HuH-7.5 (cell line): ENCODE measurements at places on chromosomes 4 and X.

- DNase-seq = no peak
Measured at GRCh38 chr4:4302001-4302400, 11.9 kb downstream of the ZBTB49 start.

DNA sequence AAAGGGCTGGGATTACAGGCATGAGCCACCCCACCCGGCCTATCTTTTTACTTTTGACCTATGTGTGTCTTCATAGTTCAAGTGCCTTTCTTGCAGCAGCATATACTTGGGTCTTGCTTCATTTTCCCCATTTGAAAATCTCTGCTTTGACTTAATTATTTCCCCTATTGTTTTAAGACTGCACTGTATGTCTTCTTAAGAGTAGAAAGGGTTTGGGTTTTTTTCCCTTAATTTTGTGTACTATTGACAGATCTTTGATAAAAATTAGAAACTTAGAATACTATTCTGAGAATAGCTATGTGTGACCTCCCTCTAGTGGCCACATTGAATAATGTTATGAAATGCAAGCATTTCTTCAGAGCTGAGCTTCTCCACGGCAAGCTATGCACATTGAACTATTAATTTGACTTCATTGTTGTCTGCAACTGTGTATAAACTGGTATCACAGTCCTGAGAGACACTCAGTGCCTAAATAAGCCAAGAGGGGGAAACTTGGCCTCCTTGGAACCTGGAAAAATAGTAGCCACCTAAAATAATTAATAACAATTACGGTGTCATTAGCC is 8.7 kb upstream of the SLC25A4 start:
- DNase-seq = peak; percentile 22

- no peak for DNase-seq
Measured at GRCh38 chr4:100189820-100190642, at the start of gene DDIT4L. Gene DDIT4L (minus strand): TSS chr4:100190468. CDS start chr4:100189983, 485 bp downstream.

DNA sequence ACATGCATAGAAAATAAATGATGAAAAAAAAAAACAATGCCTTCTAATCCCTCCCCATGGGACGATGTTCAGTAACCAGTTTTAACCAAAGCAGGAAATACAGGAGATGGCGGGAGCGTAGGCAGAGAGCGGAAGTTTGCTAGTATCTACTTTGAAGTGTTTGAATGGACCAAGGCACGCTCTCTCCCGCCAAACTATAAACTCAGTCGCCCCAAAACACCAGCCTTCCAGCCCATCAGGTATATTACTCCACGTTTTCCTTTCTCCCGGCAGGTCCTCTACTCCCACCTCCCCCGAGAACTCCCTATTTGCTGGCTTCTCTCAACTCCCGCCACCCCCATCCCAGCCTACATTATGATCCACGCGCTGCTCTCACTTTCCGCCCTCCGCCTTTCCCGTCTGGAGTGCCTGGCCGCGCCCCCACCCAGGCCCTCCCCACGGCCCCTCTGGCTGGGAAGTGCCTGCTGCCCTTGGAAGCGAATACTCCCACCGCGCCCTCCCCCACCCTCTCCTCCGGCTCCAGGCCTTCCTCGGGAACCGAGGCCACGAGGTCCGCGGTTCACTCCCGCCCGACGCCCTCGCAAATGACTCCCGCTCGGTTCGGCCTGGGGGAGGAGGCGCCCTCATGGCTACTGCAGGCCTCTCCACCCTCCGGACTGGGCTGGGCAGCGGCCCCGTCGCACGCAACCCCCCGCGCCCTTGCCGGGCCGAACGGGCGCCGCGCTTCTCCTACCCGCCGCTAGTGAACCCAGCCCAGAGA is 723 bp downstream of the DHX15 start:
- DNase-seq = peak; percentile 64

DNA sequence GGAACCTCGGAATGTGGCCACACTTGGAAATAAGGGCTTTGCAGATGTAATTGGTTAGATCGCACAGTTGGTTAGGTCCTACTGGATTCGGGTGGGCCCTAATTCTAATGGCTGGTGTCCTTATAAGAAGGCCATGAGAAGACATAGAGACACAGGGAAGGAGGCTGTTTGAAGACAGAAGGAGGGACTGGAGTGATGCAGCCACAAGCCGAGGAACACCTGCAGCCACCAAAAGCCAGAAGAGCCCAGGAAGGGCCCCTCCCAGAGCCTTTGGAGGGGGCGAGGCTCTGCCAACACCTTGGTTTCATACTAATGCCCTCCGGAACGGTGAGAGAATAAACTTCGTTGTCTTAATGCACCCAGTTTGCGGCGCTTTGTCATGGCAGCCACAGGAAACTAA is 47.0 kb downstream of the EVC start:
- no peak for DNase-seq

GRCh38 chr4:5749568-5749967 is 38.6 kb downstream of the EVC start:
- DNase-seq = no peak

DNA sequence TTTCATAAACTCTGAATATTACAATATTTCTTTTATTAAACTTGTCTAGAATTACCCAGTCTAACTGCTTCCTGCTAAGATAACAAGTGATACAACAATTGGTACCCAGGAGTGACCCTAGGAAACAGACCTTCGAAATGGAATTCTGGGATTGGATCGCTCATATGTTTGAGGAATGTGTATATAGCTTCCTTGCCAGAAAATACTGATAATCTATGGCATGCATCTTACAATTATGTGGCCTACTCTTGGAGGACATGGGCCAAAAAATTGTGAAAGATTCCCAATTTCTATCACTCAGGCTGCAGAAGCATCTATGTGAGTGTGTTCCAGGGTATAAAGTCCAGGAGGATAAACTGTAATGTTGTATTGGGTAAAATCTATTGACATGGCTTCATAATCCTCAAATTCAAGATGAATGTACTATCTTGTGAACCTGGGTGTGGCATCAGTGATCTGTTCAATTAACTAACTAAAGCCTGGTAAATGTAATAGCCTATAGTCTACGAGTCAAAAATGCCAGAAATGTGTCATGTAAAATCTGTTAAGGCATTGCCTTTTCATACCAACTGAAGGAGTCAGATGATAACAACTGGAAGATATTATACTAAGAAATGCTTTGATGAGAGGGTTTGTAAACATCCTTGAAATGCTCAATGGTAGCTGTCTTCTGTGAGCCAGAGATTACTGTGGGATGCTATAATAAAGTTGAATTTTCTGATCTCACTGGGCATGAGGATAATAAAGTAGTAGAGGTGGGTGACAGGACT is 1499.3 kb downstream of the PCDH7 start:
- no peak for DNase-seq

DNA sequence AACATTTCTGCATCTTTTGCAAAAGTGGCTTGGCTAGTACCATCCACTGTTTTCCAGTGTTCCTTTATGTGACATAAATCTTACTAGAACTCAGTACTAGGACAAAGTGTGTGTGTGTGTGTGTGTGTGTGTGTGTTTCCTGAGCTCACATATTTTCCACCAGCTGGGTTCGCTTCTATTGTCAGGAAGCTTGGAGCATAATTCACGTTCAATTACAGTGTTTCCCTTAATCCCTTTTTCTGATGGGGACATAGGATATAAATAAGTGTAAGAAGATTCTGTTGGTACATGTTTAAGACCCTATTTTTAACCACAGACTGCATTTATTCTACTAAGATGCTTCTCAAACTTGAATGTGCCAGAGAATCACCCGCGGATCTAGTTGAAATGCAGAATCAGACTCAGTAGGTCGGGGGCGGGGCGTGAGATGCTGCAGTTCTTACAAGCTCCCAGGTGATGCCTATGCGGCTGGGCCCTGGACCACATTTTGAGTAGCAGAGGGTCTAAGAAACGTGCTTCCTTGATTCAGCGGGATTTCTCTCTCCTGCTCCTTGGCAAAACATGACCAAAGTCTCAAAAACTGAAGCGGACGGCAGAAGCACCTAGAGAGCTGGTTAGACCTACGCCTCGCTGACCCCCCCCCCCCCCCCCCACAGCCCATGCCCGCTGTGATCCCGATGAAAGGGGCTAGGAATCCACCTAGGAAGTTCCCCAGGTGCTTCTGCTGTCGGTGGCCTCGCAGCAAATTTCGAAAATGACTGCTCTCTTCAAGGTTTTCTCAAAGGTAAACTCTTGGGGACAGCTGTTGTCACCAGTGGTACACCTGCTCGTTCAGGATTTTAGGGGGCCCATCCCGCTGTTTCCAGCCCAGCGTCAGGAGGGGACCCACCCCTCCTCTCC is 797 bp downstream of the CD99L2 start:
- DNase-seq = no peak

GRCh38 chr4:169485791-169486742 is 126.3 kb downstream of the NEK1 start:
- peak; percentile 16 for DNase-seq

DNA sequence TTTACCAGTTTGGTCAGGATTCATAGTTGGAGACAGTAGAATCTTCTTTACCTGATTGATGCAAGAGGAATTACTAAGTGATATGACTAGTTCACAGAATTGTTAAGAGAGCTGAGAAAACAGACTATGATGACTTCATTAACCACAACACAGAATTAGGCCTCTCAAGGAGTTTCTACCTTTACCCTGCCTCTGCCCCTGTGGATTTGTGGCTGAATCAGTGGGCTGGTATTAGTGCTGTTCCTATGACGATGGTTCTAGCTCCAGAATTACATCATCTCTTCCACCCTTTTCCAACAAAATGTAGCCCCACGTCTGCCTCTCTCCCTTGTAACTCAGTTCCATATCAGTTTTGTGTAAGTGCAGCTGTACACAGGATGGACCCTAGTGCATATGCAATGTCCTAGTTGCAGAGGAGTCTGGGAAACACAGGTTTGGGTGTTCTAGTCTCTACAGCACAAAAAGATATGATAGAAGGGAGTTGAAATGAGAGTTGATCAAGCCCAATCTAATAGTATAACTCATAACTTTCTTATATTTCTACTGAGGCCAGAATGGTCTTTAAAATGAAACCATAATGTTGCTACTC is 99.3 kb downstream of the ANXA5 start:
- DNase-seq = no peak

- DNase-seq = no peak
Measured at GRCh38 chr4:20137176-20137575, 114.5 kb upstream of the SLIT2 start.

- no peak for DNase-seq
Measured at GRCh38 chr4:6889736-6890324, 19.8 kb upstream of the TBC1D14 start.

- DNase-seq = no peak
Measured at GRCh38 chr4:83217721-83218522, 66.7 kb downstream of the COQ2 start.

GRCh38 chr4:41181037-41181436 is 33.3 kb downstream of the APBB2 start:
- no peak for DNase-seq

- no peak for DNase-seq
Measured at GRCh38 chrX:56763556-56764152, 34.6 kb downstream of the NBDY start.

- DNase-seq = no peak
Measured at GRCh38 chr4:110793381-110793801, 170.5 kb upstream of the PITX2 start.

DNA sequence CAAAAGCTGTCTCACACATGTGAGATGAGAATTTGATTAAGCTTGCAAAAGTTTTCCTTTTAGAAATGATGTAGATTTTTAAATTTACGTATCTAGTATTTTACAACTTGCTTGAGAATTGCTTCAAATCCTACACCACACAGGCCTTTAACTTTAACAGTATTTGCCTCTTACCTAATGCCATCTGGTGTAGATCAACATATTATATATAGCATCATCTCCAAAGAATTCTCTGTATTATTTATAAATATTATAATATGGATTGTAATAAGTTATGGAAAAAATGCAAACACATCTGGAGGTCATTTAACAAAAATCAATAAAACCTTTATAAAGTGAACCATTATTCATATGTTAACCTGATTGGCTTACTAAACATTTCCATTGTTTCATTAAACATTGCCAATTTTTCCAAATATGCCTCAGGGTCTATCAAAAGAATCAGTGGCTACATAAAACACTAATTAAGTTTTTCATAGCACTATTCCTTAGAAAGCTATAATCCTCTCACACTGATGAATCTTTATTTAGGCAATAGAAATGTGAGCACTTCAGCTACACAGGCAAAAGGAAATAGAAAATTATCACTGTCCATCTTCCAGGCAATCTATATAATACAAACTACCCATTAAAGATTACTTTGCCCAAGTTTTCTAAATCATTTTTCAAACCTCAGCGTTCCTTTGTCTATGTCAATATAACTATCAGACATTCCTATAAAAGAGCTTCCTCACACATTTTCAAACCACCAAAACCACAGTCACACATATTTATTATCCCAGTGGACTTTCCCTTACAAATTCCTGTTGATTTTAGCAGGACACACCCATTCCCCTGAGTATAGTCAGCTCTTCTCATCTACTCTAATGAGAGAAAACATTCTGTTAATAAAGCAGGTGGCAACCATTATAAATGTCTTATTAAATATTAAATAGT is 83.5 kb upstream of the INTU start:
- DNase-seq = no peak

DNA sequence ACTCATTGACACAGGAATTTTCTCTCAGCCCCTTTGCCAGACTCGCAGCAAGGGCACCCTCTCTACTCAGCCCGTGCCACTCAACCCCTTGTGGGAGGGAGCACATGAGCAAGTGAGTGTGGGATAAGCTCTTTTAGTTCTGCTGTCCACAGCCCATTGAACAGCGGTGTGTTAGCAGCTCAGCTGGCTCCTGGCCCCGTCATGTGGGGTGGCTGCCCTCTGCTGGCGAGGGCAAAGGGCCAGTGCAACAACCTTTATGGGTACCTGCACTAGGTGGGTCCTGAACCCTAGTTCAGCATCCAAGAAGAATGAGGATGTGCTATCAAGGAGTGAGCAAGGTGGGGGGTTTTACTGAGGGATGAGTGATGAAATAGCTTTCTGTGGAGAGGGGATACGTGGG is 85.0 kb upstream of the ZNF81 start:
- no peak for DNase-seq

- no peak for DNase-seq
Measured at GRCh38 chrX:16646366-16647138, 3.4 kb upstream of the S100G start.

- DNase-seq = no peak
Measured at GRCh38 chr4:85837439-85837733, 362.4 kb downstream of the ARHGAP24 start.

- DNase-seq = no peak
Measured at GRCh38 chr4:20422398-20422797, 170.7 kb downstream of the SLIT2 start.

DNA sequence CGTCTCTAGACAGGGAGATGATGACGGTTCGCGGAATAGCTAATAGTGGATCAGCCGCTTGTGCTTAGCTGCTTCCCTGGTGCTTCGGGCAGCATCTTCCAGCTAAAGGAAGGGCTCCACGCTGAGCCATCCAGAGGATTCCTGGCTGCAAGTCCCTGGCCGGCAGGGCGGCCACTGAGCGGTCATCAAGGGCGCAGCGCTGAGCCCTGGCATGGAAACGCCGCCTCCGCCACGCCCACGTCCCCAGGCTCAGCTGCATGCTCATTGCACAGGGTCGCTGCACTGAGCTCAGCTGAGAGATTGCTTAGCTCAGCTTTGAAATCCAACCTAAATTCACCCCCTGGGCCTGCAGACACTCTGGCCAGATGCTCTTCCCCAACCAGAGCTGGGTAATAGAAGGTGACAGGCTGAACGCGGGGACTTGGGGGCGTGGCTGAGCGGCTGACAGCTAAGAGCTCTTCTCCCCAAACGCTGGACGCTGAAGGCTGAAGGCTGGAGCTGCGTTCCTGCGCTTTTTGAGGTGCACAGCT is 118.2 kb upstream of the KIT start:
- no peak for DNase-seq
